Stimulated activated CD4-positive, alpha-beta T cell treated with anti-CD3 and anti-CD28 coated beads, Interleukin-1b, Interleukin-23, amount 100 ng/mL, for 1 hour (primary cell): ENCODE measurements at places on chromosomes 13 and 19.

DNA sequence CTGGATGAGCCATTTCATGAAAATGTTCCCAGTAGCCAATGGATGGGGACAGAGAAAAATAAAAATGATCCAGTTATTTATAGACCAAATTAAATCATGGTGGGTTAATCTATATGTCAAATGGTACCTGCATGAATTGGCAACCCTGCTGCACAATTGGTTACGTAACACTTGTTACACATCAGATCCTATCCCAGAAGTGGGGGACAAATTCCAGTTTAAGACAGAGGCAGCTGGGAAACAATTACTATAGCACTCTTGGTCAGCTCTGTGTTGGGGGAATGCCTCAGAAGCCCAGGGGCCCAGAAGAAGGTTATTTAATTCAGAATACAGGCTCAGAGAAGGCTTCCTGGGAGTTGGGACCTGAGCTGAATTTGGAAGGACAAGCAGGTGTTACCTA is 81.1 kb upstream of the FLT1 start:
- no peak for DNase-seq

- DNase-seq: no peak
Measured at GRCh38 chr13:35549481-35549880, 73.0 kb upstream of the MAB21L1 start.

- DNase-seq: no peak
Measured at GRCh38 chr19:38831142-38831605, 420 bp downstream of the ECH1 start.

DNA sequence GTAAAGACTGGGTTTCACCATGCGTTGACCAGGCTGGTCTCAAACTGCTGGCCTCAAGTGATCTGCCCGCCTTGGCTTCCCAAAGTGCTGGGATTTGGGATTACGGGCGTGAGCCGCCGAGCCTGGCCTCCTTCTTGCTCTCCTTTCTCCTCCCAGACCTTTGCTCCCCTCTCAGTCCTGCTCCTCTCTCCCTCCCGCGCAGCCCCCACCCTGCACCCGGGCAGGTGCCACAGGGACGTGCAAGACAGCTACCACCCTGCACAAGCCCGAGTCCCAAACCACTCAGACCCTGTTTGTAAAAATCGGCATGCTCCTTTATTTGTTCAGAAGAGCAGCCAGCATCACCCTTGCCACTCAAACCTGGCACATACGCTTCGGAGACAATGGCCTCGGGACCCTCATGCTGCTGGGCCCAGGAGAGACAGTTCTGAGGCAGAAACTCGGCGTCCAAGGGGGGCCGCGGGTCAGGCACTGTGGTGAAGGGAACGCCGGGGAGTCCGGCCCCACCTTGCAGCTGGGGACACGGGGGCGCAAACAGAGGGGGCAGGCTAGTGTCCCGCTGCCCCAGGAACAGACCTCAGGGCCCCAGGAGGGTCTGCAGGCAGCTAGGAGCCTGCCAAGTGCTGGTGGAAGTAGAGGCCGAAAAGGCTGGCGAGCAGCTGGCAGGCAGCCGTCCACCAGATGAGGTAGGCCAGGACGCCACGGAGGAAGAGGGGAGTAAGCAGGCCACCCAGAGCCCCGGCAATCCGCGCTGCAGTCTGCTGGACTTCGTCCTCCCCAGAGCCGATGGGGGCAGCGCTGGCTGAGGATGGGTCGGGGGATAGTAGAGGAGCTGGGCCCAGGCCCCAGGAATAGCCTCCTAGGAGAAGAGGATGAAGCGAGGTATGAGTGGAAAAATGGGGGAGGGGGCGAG is 18.7 kb downstream of the TMEM161A start:
- DNase-seq: no peak

DNA sequence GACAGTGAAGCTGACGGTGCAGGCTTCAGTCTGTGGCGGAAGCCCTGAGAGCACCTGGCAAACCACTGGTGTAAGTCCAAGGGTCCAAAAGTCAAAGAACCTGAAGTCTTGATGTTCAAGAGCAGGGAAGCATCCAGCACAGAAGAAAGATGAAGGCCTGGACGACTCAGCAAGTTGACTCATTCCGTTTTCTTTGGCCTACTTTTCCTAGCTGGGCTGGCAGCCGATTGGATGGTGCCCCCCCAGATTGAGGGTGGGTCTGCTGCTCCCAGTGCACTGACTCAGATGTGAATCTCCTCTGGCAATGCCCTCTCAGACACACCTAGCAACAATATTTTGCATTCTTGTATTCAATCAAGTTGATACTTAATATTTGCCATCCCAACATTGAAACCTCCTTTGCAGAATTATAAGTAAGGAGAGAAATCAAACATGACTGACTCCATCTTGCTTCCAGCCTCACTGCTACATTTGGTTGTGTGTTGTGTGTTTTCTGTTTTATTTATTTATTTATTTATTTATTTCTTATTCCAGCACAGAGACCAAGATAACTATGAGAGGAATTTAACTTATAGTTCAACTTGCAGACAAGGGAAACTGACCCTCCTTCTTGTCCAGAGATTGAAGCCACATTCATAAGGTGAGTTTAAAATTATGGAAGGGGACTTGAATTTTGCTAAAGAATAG is 32.8 kb downstream of the IGFL2 start:
- no peak for DNase-seq

- DNase-seq: no peak
Measured at GRCh38 chr13:25118378-25118905, 22.5 kb downstream of the PABPC3 start.

- DNase-seq: no peak
Measured at GRCh38 chr19:35901854-35902661, at the start of gene HCST. HCST (plus strand) TSS chr19:35902529; CDS start chr19:35902594, 65 bp downstream.

DNA sequence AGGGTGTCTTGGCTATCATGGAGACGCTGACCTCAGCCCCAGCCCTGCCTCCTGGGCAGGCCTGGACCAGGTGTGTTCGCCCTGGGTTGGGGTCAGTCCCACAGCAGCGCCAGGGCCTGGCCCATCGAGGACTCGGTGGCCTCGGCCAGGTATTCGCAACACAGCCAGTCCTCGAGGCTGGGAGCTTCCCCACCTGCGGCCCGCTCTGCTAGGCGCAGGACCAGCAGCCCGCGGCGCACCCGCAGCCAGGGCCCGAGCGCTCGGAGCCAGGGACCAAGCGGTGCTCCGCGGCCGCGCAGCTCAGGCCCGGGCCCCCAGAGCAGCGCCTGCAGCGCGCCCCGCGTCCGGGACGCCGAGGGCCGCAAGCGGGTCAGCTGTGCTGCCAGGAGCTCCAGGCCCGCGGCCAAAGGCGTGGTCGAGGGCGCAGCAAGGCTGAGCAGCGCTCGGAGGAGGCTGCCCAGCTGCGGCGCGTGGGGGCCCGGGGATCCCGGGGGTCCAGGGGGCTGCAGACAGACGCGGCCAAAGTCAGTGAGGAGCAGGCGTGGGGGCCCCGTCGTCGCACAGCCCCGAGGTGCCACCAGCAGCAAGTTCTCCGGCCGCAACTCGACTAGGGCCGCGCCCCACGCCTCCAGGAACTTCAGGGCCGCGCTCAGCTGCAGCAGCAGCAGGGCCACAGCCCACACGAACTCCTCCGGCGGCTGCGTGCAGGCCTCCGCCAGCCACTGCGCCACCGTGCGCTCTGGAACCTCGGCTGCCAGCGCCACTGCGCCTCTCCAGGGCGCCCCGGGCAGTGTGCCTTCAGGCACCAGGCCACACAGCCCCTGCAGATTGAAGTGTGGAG is 6.2 kb downstream of the PEAK3 start:
- no peak for DNase-seq

DNA sequence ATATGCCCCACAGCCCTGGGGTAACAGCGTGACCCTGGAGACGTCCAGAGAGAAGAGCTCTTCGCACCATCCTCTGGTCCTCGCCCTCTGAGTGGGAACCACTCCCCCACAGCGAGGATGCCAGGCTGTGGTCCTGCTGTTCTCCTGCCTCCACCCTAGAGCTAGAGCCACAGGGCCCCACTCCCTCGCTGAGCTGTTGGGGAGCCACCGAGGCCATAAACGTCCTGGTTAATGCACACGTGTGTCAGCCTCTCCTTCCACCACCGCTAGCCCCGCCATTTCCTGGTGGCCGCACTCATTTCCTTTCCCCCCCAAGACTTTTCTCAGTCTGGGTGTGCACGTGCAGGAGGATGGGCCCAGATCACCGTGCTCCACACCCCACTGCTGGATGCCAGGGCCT is 11.5 kb downstream of the CEACAM16 start:
- DNase-seq: no peak

- DNase-seq: no peak
Measured at GRCh38 chr19:6217752-6218334, 61.9 kb downstream of the MLLT1 start.

- DNase-seq: no peak
Measured at GRCh38 chr13:57286511-57287098, 119.6 kb downstream of the PRR20E start.

DNA sequence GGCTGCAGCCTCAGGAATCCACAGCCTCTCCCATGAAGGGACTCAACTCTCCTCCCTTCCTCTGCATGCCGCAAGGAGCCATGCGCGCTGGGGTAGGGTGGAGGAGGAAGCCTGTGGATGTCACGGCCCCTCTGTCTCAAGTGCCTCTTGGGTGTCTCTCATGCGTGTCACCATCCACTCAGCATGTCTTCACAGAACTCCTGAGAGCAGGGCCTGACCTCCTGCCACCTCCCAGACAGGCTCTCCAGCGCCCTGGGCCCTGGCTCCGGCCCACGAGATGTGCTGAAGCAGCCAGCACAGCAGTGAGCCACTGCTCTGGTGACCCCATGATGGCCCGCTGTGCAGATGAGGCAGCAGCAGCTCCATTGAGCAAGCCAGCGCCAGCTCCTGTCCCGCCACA is 25.9 kb upstream of the SPACA7 start:
- DNase-seq: no peak

- DNase-seq: no peak
Measured at GRCh38 chr19:33750587-33751435, 45.9 kb upstream of the KCTD15 start.

- DNase-seq: no peak
Measured at GRCh38 chr19:16449330-16449961, 22.3 kb downstream of the EPS15L1 start.

GRCh38 chr13:112953591-112954487 is 15.2 kb upstream of the MCF2L start:
- no peak for DNase-seq

GRCh38 chr13:31627097-31627845 is 112.1 kb upstream of the RXFP2 start:
- DNase-seq: no peak

- no peak for DNase-seq
Measured at GRCh38 chr13:95260031-95260525, 41.2 kb downstream of the ABCC4 start.

DNA sequence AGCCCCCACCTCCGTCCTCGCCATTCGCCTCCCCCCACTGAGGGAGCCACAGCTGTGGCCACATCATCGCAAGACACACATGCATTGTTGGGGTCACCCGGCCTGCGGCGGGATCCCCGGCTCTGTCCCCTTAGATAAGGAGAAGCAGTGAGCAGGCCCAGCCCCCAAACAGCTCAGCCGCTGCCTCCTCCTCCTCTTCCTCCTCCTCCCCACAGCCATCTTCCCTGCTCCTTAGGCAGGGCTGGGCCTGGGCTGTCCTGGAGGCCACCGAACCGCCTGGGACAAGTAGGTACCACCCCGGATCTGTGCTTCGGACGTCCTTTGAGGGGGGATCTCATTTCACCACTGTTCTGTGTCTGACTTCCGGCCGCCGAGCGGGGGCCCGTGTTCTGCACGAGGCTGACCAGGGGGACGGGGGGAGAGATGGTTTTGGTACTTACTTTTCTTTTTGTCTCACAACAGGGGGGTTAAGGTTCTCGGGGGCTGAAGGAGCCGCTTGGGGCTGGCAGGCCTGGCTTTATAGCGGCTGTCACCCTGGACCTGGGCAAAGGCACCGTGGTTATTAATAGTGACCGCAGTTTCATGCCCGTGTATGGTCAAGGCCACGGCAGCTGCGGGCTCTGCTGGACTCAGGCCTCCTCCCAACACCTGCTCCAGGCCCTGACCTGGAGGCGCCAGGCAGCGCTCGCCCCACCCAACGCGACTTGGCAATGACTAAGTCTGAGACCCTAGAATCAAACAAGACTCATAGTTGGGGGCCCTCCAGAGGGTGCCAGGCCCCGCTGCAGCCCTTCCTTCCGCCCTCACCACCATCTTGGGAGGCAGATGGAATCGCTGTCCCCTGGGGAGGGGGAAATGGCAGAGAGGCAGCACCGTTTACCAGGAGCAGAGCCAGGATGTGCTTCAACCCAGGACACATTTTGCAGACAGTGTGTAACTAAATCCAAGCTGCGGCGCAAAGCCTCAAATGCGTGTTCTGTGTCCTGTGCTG is 18.3 kb downstream of the NMRK2 start:
- DNase-seq: no peak

GRCh38 chr19:977058-977464 is 7.1 kb upstream of the WDR18 start:
- DNase-seq: no peak

DNA sequence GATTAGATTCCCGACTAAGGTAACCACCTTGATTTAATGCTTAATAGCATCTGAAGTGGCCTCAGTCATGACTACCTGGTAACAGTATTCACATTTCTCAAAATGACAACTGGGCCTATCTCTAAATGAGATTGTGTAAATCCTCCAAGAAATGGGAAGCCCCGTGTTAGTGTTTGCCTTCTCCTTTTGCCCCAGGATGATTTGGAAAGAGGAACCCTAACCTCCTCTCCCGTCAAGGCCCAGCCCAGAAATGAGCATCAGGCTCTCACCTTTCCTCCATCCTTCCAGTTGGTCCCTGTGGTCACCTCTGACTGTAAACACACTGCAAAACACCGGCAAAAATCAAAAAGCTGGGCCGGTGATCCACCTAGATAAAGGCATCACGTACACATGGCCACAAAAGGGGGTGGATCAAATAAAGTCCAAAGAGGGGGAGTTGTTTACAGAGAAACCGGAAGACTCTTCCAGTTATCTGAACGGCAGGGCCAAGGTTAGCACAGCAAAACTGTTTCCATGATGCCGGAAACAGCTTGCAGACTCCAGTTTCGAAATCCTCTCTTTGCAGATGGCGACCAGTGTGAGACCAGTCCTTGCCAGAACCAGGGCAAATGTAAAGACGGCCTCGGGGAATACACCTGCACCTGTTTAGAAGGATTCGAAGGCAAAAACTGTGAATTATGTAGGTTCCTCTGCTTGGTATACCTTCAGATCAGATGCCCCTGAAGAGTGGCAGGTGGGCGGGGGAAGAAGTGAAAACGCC is 16.4 kb downstream of the F10 start:
- DNase-seq: no peak

- no peak for DNase-seq
Measured at GRCh38 chr13:102138635-102139190, 263.1 kb downstream of the FGF14 start.

- DNase-seq: no peak
Measured at GRCh38 chr19:36771261-36772231, 1.1 kb downstream of the ZNF850 start.

DNA sequence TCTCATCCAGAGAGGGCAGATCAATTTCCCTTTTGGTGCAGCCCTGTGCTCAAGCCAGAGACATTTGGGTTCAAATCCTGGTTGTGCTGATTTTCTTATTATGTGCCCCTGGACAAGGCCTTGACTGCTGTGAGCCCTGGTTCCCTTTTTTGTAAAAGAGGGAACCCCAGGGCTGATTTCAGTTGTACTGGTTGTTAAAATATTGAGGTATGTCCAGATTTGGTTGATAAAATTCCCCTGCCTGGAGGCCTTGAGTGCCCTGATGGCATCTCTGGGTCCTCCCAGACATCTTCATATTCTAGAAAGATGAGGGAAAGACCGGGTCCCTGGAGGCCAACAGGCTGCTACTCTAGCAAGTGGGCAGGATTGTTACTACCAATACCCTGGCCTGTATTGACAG is 14.4 kb upstream of the PLAUR start:
- no peak for DNase-seq

GRCh38 chr13:40920826-40921225 is 98.3 kb downstream of the ELF1 start:
- DNase-seq: no peak

- no peak for DNase-seq
Measured at GRCh38 chr19:20423381-20424197, 142.0 kb downstream of the ZNF737 start.

- DNase-seq: no peak
Measured at GRCh38 chr19:46660008-46660517, 919 bp downstream of the DACT3 start.
